Keratinocyte (primary cell): ENCODE measurements at places on chromosomes 3 and 15. TPM values are rescaled to one million over a fixed set of nuclear protein-coding genes. Genes with fewer than 3 reads are reported as not detected.

- DNase-seq: no peak
These were observed 48.0 kb upstream of the C15orf39 start for GRCh38 chr15:75153565-75154276.

Gene NR1I2
- not detected in 3 replicates for polyA plus RNA-seq

Gene PIGZ
- 1.4 to 2.1 TPM (median 1.5 TPM) in 3 replicates for polyA plus RNA-seq

Gene POC1A
- polyA plus RNA-seq: 7.2 to 11.5 TPM (median 11.3 TPM) in 3 replicates

DNA sequence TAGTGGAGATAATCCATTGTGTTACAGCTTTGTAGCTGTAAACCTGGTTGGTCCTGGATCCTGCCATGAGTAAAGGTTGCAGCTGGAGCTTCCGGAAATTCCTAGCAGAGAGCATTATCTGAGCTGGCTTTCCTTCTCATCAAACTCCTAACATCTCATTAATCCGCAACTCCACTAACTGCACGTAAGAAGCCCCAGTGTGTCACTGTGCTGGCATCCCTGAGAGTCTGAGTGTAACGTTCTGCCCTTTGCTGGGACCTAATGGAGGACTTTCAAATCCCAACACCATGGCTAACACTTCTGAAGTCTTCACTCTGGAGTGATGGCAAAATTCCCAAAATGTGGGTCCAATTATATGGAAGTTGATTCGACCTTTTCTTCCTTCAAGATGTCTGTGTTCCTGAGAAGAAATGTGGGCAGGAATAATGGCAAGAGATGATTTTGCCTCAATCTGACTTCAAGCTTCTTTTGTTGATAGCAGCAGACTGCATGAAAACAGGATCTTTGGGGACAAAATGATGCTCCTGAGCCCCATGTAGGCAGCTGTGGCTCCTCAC lies 9.6 kb upstream of the TRPM1 start:
- DNase-seq: no peak

DNA sequence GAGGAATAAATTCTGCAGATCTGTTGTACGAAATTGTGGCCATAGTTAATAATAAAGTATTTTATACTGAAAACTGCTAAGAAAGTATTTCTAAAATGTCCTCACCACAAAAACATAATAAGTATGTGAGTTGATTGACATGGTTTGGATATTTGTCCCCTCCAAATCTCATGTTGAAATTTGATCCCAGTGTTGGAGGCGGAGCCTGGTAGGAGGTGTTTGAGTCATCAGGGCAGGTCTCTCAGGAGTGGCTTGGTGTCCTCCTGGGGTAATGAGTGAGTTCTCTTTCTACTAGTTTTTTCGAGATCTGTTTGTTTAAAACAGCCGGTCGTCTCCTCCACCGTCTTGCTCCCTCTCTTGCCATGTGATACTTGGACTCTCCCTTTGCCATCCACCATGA lies 424.1 kb upstream of the KCNMB2 start:
- no peak for DNase-seq

Gene TLR9
- polyA plus RNA-seq: not detected in 3 replicates

GRCh38 chr3:87227104-87227834 lies at the start of gene CHMP2B:
TSS of gene CHMP2B (plus strand) at chr3:87227309. CDS start at chr3:87227523, 214 bp downstream.
- DNase-seq: no peak

- DNase-seq: peak; percentile 78
These were observed 185.6 kb downstream of the FAM43A start for GRCh38 chr3:194871143-194871863.

Gene RHOV
- polyA plus RNA-seq: 1.2 to 12.1 TPM (median 7.1 TPM) in 3 replicates

GRCh38 chr15:77160562-77161478 lies 89.9 kb upstream of the TSPAN3 start:
- no peak for DNase-seq

Gene CKMT1B
- polyA plus RNA-seq: 59.4 to 64.8 TPM (median 63.9 TPM) in 3 replicates

GRCh38 chr3:52022323-52023100 lies 26.8 kb upstream of the RPL29 start:
- no peak for DNase-seq

Gene CPLX3
- polyA plus RNA-seq: 0.03 TPM in 1 of 3 replicates, not detected in the others

GRCh38 chr15:39364721-39365120 lies 216.2 kb upstream of the THBS1 start:
- no peak for DNase-seq

DNA sequence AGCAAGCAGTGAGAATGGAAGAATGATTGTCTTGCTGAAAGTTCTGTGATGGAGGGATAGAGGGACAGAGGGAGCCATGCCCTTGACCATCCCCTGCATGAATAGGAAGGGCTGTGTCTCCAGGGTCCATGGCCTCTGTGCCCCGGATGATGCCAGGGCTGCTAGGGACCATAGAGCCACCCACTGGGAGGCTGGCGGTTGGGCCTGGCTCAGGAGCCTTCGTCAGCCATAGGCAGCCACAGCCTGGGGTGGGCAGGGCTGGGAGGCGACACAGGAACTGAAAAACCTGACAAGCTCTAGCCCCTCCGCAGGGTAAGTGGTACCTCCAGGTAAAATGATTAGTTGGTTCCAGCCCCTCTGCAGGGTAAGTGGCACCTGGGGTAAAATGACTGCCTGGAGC lies 19.1 kb upstream of the LAMP3 start:
- DNase-seq: no peak

- no peak for DNase-seq
These were observed 24.3 kb upstream of the FLNB start for GRCh38 chr3:57983734-57984518.

DNA sequence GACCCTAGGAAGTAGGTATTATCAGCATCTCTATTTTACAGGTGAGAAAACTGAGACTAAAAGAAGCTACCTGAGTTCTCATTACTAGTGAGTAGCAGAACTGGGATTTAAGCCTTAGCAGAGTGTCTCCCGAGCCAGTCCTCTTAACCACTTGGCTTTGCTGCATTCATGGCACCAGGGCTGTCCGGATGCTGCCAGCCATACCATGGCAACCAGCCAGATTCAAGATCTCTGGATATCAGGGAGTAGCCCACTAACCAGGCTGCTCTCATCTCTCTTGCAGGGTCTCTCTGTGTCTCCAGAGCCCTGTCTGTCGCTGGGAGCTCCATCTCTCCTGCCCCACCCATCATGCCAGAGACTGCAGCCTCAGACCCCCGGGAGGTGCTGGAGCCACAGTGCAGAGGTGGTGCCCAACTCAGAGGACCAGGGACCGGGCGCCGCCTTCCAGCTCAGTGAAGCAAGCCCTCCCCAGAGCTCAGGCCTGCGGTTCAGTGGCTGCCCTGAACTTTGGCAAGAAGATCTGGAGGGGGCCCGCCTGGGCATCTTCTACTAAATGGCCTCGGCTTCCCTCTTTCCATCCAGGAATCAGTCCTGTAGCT lies 1.7 kb downstream of the MESP2 start:
- no peak for DNase-seq

Gene EPHA6
- polyA plus RNA-seq: not detected in 3 replicates

GRCh38 chr15:99343881-99344551 lies 92.7 kb downstream of the LRRC28 start:
- DNase-seq: no peak

DNA sequence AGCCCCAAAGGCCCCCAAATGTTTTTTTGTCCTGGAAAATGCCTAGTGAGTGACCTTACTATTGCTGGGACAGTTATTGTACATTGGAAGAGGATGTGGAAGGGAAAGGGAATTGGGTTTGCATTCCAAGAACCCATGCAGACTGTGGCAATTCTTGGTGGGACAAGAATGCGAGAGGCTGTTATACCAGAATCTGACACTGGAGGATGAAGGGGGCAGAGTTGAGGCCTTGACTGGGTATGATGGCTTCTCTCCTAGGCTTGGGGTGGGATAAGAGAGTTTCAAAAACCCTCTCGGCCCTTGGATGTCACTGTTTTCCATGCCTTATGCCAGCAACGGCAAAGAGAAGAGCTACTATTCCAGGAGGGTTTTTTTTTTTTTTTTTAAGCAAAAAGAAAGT lies 25.3 kb downstream of the IL16 start:
- DNase-seq: no peak

Gene CPEB1
- polyA plus RNA-seq: 0.09 to 0.18 TPM (median 0.16 TPM) in 3 replicates

Gene HEXA
- 50.7 to 53.5 TPM (median 52.1 TPM) in 3 replicates for polyA plus RNA-seq

Gene MST1R
- 106 to 161 TPM (median 110 TPM) in 3 replicates for polyA plus RNA-seq

GRCh38 chr3:71692139-71692538 lies 33.1 kb downstream of the EIF4E3 start:
- DNase-seq: no peak

Gene TAGLN3
- 6.4 to 8.9 TPM (median 8.5 TPM) in 3 replicates for polyA plus RNA-seq

Gene RBP2
- polyA plus RNA-seq: not detected in 3 replicates

DNA sequence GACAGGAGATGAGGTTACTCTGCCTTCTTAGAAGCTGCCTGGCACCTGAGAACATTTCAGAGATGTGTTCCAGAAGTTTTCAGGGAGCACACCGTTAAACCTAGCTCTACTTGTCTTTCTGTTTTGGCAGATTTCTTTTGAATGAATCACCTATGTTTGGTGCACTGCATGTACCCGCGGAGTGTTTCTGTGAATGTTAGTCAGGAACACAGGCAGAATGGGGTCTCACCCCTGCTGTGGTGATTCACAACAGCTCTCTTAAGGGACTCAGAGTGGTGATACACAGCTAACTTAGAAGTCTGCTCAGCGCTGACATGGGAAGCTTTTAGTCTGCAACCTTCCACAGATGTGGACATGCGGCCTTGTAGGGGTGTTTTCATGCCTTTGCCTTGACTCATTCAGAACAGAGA lies 24.0 kb downstream of the TSEN2 start:
- DNase-seq: peak; percentile 75

- no peak for DNase-seq
These were observed 1077.0 kb downstream of the ROBO1 start for GRCh38 chr3:78690766-78691165.

Gene FEZF2
- not detected in 3 replicates for polyA plus RNA-seq

DNA sequence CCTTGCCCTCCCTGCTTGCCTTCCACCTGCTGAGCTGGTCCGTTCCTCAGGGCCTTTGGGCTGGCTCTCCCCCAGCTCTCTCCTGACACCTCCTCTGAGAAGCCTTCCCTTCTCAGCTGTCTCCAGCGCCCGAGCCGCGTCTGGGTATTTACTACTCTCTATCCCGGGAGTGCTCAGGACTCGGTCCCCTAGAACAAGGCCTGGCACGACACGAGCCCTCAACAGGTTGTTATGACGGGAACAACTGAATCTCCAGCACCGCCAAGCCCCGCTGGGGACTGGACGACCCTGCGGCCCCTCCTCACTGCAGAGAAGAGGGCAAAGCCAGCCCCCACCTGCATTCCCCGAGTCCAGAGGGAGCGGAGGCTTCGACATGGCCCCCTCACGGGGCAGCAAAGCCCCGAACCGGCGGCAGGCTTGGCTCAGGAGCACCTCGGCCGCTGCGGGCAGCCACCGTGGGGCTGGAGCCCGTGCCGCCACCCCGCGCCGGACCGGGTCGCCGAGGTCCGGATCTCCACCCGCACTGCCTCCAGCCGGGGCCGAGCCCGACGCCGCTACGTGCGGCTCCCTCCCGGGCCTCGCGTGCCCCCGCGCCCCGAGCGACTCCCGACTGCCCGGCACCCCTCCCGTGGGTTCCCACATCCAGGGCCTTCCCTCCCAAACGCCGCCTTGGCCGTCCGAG lies 792 bp downstream of the TPRA1 start:
- DNase-seq: no peak

DNA sequence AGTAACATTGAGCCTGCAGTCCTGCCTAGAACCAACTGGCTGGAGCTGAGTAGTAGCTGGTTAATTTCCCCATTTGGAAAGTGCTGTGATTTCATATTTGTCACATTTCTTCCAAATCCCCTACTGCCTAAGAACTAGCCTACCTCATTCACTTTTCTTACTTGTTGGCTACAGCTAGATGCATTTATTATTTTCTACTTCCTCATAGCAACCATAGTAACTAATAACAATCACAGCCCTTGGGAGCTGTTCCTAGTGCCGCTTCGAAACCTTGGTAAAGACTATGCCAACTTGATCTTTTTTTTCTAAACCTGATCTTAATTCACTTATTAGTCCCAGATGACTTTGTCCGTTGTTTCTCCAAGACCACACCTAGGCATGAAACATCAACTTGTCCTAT lies 240.3 kb downstream of the FGF12 start:
- no peak for DNase-seq

- DNase-seq: no peak
These were observed 69.4 kb downstream of the B3GALNT1 start for GRCh38 chr3:161035711-161036110.

- no peak for DNase-seq
These were observed 252.3 kb downstream of the OCA2 start for GRCh38 chr15:27846722-27847395.

- no peak for DNase-seq
These were observed 60.9 kb upstream of the ZNF280D start for GRCh38 chr15:56794165-56794552.

- no peak for DNase-seq
These were observed at the start of gene CCDC71 for GRCh38 chr3:49165771-49166751. TSS of gene CCDC71 (minus strand) at chr3:49166331. CDS start at chr3:49164208, 2,123 bp downstream.

DNA sequence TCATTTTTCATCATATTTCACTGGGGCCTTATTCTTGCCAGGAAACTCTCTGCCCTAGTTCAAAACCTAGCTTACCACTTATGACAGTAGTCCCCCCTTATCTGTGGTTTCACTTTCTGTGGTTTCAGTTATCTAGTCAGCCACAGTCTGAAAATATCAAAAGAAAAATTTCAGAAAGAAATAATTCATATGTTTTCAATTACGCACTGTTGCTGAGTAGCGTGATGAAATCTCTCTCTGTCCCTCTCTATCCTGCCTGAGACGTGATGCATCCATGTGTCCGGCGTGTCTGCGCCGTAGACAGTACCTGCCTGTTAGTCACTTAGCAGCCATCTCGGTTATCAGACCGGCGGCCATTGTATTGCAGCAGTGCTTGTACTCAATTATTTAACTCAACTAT lies 369.9 kb upstream of the MCTP2 start:
- DNase-seq: no peak

Gene PLCD1
- polyA plus RNA-seq: 22.0 to 36.1 TPM (median 26.0 TPM) in 3 replicates

Gene GP9
- not detected in 3 replicates for polyA plus RNA-seq

Gene CYP19A1
- polyA plus RNA-seq: not detected in 3 replicates

GRCh38 chr15:57550640-57551039 lies 41.1 kb upstream of the MYZAP start:
- no peak for DNase-seq

DNA sequence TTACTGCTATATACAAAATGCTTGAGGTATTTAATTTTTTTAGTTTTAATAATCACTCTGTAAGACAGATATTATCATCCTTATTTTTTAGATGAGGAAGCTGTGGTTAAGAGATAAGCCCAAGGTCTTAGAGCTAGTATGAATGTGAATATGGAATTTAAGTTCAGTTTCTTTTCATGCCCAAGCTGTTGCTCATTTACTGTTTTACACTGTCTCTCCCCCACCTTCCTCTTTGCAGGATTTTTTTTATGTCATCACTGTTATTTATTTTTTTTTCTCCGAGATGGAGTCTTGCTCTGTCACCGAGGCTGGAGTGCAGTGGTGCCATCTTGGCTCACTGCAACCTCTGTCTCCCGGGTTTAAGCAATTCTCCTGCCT lies 22.5 kb downstream of the MAP2K5 start:
- no peak for DNase-seq

- DNase-seq: no peak
These were observed 91.2 kb upstream of the NAALADL2 start for GRCh38 chr3:174767853-174768382.

Gene SNTN
- not detected in 3 replicates for polyA plus RNA-seq

Gene TMCO5A
- polyA plus RNA-seq: not detected in 3 replicates

Gene ZMYND10
- 0.10 to 0.21 TPM (median 0.15 TPM) in 3 replicates for polyA plus RNA-seq

DNA sequence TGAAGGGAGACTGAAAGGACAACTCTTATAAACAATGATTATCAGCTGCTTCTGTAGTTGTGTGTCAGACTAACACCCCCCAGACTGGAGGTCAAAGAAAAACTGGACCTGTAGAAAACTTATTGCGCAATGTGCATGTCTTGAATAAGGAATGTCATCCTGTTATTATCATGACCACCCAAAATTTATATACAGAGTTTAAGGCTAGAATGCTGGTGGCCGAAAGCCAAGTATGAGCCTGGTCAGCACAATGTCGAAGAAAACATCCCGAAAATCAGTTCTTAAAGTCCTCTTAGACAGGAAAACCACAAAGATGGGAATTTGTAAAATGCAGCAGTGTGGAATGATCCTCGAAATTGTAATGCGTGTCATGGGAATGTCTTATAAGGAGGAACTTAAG lies 29.3 kb downstream of the RFTN1 start:
- DNase-seq: no peak
